Right kidney (tissue), 9 donors: ENCODE measurements at places on chromosomes 6 and 20.

DNA sequence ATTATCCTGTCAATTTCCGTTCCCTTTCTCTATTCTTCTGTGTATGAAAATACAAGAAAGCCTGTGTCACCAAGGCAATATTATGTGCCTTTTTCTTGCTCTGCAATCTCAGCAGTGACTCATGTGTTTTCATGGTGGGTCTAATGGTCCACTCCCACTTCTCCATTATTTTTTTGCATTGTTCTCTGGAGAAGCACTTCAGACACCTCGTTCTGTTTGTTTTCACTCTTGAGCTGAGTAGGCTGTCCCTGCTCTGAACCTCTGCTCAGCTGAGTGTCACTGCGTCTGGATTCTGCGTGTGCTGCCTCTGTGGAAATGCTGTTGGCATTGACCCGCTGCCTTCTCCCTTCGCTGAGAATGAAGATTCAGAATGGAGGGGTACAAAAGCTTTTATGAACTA lies 230.6 kb downstream of the TMEM242 start:
- no peak for DNase-seq

DNA sequence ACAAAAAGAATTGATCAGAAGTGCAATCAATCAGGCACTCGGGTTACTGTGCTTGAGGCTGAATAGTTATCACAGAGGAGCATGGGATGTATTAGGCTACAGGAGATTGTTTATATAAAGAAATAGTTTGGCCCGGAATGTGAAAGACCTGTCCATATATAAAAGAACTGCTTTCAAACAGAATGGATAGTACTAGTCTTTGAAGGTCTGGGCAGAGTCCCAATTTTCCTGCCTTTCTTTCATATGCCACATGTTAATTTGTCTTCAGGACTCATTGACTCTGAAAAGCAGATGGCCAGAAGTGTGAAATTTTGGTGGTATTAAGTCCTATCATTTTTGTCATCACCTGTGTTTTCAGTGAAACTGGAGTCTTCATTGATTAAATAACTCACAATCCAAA lies 314.5 kb downstream of the EYA4 start:
- DNase-seq = no peak

DNA sequence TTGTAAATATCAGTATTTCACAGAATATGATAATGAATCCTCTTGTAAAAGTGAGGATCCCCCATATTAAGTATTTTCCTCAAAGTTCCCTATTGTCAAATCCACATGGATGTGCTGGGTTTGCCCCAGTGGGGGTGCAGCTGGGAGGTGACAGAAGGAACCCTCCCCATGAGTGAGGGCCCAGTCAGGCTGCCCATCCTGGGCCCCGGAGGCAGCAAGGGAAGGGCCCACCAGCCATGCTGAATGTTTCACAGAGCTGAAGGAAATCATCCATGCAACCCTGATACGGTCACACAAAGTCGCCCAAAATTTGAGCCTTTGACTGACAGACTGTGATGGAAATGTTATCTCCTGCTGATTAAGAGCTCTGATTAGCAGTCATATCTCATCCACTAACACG lies 39.7 kb downstream of the FRMD1 start:
- DNase-seq = no peak

GRCh38 chr6:96814625-96815024 lies 22.7 kb downstream of the GPR63 start:
- no peak for DNase-seq

DNA sequence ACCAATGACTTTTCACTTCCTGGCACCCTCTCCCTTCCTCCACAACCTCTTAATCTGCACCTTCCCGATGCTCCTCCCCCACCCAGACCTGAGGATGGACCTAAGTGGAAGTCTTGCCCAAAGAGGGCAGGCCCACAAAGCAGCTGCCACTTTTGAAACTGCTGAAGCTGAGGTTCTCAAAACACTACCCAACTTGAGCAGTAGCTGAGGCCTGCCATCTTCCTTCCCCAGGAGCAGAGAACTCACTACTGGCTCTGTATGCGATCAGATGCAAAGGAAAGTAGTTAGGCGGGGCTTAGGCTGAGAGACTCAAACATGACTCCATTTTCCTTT lies 1.5 kb downstream of the HM13 start:
- DNase-seq = no peak

- DNase-seq = peak; percentile 92
Measured at GRCh38 chr6:31826793-31827285, 699 bp upstream of the HSPA1B start.

- no peak for DNase-seq
Measured at GRCh38 chr6:57423468-57423867, 106.0 kb downstream of the PRIM2 start.

- DNase-seq = peak; percentile 65
Measured at GRCh38 chr20:31606804-31607639, 1.9 kb downstream of the ID1 start.

DNA sequence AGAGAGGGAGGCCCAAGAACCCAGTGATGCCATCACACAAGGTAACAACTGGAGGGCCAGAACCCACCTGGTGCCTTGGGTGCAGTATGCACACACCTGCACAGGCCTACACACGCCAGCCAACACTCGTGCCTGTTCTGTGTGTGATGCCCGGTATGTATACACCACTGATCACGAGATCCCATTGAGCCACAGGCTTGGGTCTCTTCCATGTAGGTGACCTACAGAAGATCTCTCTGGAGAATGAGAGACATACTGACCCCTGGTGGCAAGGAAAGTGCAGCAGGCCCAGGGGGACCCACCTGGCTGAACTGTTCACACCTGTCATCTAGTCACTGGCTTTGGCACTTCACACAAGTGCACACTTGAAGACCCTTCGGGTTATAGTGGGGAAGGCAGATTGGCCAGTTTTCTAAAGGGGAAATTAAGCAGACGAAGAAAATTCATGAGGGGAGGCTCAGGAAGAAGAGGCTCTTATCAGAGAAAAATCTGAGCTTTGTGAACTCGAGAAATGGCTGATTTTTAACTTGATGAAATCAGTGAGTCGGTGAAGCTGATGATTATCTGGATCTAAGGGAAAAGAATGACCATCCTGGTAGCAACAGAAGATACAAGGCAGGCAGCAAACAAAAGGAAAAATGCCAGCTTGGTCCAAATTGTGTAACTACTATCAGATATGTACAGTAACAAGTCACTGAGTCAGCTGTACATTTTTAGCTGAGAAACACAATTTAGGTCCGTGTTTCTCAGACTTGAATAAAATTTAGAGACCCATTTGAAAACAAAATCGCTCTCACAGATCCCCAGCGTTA lies 69.1 kb upstream of the PBOV1 start:
- no peak for DNase-seq

DNA sequence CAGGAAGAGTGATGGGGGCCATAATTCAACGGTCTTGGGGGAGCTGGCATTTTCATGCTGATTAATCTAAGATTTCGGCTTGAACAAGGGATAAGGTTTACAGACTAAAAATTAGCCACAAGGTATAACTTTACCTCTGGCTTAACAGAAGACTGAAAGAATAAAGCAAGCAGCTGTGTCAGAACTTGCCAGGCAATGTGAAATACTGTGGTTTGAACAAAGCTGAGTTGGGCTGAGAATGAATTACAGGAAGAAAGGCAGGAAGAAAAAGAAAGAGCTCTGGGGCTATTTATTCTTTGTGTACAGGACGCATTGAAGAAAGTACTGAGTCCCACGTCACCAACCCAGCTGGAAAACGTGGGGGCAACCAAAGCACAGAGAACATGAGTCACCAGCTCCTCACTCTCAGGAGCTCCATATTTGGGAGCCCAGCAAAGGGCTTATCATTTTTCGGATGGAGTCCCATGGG lies 121.5 kb upstream of the NEDD9 start:
- no peak for DNase-seq

- no peak for DNase-seq
Measured at GRCh38 chr6:38209371-38210260, 390.1 kb downstream of the ZFAND3 start.

DNA sequence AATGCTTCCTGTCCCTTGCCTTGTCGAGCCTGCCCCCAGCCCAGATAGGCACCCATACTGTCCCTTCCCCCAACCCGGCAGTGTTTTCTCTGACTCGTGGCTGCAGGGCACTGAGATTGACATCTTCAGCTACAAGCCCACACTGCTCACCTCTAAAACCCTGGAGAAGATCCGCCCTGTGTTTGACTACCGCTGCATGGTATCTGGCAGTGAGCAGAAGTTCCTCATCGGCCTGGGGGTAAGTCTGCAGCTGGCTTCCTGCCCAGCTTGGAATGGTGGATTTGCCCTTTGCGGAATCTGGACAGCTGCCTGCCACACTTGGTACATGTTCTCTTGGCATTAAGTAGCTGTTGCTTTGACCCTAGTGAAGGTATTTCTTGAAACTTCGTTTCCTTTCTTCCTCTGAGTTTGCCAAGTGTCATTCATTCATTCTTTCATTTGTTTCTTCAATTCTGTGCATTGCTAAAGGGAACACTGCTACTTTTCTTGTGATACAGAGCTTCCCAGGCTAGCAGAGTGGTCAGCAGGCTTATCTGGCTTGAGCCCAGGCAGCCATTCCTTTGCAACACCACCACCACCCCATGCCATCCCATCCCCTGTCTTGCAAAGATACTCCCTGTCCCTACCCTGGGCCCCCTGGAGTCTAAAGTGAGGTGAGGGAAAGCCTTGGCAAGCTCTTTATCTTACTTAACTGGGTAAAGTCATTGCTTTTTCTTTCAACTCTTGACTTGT lies 26.2 kb downstream of the CCDC167 start:
- DNase-seq = no peak

GRCh38 chr6:2354138-2354491 lies 108.7 kb upstream of the GMDS start:
- no peak for DNase-seq

DNA sequence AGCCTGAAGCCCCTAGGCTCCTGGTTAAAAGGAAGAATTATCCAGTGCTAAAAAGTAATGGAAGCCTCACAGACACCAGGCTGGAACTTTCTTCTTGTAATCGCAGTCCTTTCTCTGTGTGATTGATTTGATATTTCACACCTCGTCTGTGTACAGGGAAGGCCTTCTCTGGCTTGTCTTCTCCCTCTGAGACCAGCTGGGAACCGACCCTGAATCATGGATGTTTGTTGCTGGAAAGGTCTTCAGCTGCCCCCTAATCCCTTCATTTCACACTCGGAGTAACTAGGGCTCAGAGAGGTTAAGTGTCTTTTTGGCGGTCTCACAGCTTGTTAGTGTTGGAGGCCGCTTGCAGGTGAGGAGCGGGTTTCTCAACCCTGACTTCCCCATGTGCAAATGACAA lies 500.2 kb upstream of the CDH4 start:
- DNase-seq = no peak

GRCh38 chr6:19736066-19736465 lies 101.1 kb upstream of the ID4 start:
- DNase-seq = no peak

DNA sequence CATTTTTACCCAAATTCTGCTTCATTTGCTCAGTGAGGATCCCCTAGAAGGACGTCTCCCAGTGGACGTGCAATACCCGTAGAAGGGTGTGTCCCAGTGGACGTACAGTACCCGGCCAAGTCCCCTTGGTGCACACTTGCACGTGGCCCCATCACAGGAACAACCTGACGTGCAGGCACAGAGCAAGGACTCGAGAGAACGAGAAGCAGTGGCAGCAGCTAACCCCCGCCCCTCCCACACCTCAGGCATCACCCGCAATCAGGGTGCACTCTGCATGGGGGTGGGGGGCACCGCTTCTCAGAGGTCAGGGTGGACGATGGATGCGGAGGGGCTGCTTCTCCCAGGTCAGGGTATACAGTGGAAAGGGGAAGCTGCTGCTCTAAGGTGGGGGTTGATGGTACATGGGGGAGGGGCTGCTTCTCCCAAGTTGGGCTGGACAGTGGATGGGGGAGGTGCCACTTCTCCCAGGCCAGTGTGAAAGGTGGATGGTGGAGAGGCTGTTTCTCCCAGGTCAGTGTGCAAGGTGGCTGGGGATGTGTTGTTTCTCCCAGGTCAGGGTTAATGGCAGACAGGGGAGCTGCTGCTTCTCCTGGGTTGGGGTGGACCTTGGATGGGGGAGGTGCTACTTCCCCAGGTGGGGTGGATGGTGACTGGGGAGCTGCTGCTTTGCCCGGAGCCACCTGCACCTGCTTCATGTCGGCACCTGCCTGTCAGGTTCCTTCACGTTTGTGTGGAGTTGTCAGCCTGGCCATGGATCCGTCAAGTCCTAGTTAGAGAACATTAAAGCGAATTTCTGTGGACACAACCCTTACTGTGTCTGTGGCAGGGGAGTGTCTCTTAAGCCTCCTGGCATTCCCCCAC lies 1.0 kb upstream of the THBS2 start:
- no peak for DNase-seq

GRCh38 chr6:4017058-4017739 lies 61.7 kb downstream of the FAM217A start:
- no peak for DNase-seq

- no peak for DNase-seq
Measured at GRCh38 chr6:31888276-31889258, 8.9 kb downstream of the EHMT2 start.

DNA sequence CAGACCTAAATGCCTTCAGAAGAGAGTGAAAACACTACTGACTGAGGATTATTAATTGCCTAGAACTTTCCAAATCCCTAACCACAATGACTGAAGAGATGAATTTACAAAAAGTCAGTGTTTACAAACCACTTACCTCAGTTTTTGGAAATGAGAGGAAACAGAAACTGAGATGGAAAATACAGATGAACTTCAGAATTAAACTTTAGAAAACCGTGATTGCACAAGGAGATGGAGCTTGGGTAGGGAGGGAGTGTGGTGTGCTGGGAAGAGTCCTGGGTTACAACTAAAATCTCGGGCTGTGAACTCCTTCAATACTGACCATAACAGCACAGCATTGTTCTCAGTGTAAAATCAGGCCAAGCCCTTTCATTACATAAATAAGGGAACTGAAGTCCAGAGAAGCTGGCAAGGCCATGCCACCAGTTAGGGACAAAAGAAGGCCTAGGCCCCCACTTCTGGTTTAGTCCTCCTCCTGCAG lies 4.0 kb downstream of the ELMO2 start:
- DNase-seq = no peak

GRCh38 chr6:113805173-113805790 lies 51.9 kb upstream of the MARCKS start:
- DNase-seq = no peak

- DNase-seq = no peak
Measured at GRCh38 chr6:141103246-141103645, 1029.5 kb upstream of the GJE1 start.

DNA sequence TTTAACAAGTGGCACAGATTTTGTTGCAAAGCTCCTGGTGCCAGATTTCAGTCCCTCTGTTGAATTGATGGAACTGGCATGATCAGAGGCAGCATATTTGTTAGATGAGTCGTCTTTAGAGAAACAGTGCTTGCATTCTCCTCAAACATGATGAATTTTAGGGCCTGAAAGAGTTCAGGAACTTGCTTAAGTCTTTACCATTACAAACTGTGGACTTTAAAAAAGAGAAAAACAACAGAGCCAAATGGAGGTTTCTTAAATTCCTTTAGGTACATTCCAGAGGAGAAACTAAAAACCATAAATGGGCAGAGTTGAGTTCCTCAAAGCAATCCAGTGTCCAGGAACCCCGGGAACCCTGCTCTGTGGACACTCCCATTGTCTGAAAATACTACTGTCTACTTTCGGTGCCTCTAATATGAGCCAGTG lies 2.5 kb downstream of the GTF2H5 start:
- no peak for DNase-seq

- DNase-seq = peak; percentile 52
Measured at GRCh38 chr6:17281100-17281496, at the start of gene RBM24. TSS of gene RBM24 (plus strand) at chr6:17281361. CDS start at chr6:17281582, 221 bp downstream.
